Activated CD4-positive, alpha-beta T cell treated with anti-CD3 and anti-CD28 coated beads for 36 hours (primary cell): ENCODE measurements at places on chromosomes 7 and 10. TPM values are rescaled to one million over a fixed set of nuclear protein-coding genes. Genes with fewer than 3 reads are reported as not detected.

Gene CEP41
- total RNA-seq, result 19.7 TPM

Gene MCM10
- 86.0 TPM for total RNA-seq

Gene DNTT
- not detected for total RNA-seq

Gene CPEB3
- total RNA-seq, result 1.4 TPM

Gene MMP21
- not detected for total RNA-seq

DNA sequence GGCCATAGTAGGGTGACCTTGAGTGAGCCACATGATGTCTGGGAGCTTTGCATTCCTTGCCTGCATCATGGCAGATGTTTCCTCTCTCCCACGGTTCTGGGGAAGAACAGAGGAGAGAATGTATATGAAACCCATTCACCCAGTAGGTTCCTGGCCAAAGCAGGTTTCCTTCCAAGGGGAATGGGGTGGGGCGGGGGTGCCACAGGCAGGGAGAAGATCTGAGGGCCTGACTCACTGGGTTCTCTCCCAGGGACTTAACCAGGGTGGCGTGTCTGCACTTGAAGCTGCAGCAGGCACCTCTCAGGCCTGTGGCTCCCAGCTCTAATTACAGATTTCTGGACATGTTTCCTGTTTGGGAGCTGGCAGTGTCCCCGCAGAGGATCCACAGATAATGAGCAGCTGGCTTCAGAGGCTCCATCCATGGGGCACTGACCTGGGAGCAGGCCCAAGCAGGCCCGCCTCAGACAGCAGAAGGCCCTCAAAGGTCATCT is 50.2 kb upstream of the ZMIZ1 start:
- H3K36me3 ChIP-seq, result no peaks in the 10 kb centered on the region
- H3K4me1 ChIP-seq, result no peaks in the 10 kb centered on the region

DNA sequence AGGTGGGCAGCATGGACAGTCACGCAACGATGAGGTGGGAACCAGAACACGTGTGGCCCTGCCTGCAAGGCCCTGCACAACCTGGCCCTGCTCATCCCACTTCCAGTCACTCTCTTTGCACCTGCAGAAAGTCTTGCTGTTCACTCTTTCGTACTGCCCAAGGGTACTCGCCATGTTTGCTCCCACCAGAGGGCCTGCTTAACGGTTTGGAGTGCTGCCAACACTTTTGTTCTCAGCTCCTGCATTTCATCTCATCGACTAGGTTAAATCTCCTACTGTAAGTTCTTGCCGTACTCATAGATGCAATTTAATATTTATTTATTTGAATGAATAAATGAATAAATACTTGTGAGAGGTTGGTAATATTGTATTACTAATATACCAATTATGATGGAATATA is 315.3 kb downstream of the SDK1 start:
- no peaks in the 10 kb centered on the region for H3K36me3 ChIP-seq

DNA sequence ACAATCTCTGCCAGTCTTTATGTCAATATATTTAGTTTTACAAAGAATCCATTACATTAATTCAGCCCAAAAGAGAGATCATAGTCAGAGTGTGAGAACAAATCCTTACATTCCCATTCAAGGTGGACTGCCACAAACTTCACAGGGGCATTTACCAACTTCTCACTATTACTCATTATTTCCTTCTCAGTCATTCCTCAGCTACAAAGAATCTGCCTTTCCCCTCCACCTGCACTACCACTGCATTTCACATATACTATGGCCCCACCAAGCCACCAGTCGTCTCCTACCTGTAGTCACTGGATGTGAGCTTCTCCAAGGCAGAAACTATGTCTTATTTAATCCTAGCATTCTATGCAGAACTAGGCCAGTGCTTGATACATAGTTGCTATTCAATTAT is 94.3 kb downstream of the USP6NL start:
- H3K4me3 ChIP-seq, result no peak overlapping the region
- H3K27me3 ChIP-seq, result peaks cover 7% of the 10 kb centered on the region
- peaks cover 21% of the 10 kb centered on the region for H3K4me1 ChIP-seq
- DNase-seq, result peak; percentile 47
- H3K27ac ChIP-seq, result no peak overlapping the region

DNA sequence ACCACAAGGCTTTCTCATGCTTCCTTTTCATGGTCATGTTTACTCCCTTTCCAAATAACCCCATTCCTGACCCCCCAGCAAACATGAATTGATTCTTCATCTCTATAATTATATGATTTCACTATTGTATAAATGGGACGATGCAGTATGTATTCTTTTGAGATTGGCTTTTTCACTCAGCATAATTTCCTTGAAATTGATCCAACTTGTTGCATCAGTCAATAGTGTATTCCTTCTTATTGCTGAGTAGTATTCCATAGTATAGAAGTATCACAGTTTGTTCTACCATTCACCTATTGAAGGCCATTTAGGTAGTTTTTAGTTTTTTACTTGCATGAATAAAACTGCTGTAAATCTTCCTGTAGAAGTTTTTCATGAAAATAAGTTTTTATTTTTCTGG is 264.7 kb downstream of the BAMBI start:
- H3K4me3 ChIP-seq, result no peak overlapping the region
- DNase-seq, result no peak
- H3K36me3 ChIP-seq, result no peaks in the 10 kb centered on the region
- H3K4me1 ChIP-seq, result no peaks in the 10 kb centered on the region
- H3K27me3 ChIP-seq, result peaks cover 4% of the 10 kb centered on the region

DNA sequence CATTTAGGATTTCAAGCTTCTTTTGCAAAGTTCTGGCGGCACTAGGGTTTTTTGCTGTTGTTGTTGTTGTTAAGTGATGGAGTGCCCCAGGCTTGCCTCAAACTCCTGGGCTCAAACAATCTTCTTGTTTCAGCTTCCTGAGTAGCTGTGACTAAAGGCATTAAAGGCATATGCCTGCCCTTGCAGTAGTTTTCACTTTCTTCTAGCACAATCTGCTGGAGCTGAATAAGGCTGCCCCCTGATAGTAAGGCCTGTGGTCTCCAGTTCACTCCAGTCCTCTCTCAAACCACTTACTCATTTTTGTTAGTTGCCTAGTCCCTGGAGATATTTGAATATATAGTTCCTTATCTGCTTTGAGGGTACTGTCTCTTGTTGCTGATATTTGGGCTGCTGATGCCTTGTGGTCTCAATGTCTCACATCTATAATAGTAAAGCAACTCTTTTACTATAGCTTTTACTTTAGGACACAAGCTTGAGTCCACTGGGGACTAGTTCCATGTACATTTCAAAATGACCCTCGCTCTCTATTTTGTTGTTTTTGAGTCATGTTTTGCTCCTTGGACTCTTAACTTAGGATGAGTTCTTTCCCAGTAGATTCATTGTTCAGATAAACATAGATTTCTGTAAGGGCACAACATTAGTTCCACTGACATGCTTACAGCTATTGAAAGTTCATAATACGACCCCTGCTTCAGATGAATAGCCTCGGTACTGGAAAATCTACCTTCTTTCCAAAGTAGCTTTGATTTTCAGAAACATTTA is 25.5 kb downstream of the PHF14 start:
- no peak overlapping the region for H3K4me3 ChIP-seq
- H3K4me1 ChIP-seq, result peaks cover 37% of the 10 kb centered on the region
- DNase-seq, result no peak
- no peaks in the 10 kb centered on the region for H3K27me3 ChIP-seq
- no peak overlapping the region for H3K27ac ChIP-seq
- peaks cover 54% of the 10 kb centered on the region for H3K36me3 ChIP-seq

DNA sequence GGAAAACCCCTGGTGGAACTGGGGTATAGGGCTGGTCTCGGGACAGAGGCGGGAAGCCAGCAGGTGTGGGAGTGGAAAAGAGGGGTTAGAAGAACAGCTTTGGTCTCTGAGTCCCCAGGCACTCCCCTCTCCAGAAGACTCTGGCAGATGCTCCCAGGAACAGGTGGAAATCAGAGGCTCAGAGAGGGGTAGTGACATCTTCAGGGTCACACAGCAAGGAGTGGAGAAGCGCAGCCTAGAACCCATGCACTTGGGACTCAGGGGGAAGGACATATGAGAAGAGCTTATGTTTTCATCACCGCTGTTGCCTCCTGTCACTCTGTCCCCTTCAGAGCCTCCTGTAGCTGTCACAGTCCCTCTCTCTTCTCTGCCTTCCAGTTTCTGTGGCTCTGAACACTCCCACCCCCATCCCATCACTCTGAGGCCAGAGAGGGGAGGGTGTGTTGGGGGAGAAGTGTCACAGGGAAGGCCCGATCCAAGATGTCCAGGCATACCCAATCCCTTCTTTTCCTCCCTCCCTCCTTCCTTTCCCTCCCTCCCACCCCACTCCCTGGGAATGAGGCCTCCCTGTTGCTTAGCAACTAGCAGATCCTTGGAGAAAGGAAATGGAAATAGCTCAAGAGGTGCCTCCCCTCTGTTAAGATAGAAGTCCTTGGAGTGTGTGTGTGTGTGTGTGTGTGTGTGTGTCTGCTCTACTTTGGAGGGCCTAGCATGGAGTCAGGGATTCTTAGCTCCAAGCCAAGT is 32.0 kb downstream of the SRRM3 start:
- no peak overlapping the region for H3K27ac ChIP-seq
- no peak for DNase-seq
- H3K36me3 ChIP-seq, result no peaks in the 10 kb centered on the region

DNA sequence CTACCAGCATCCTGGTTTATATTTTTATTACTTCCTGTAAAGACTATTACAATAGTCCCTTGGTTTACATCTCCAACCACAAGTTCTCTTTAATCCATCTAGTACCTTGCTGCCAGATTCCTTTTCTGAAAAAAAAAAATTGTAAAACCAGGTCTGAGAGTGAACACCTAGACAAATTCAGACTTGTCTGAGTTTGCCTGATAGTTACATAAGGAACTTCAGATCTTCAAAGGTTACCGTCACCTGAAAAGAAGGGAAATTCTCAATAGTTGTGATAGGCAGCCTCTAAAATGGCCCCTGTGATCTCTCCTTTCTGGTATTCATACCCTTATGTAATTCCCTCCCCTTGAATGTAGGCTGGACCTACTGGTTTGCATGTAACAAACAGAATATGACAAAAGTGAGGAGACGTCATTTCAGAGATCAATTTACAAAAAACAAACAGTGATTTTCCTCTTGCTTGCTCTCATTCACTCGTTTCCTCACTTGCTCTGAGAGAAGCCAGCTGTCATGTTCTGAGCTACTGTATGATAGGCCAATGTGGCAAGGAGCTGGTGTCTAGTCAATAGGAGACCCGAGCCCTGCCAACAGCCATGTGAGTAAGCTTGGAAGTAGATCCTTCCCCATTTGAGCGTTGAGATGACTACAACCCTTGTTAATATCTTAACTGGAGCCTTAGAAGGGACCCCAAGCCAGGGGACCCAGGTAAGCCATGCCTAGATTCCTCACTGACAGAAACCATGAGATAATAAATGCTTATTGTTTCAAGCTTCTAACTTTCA is 110.9 kb upstream of the LSM8 start:
- no peak for DNase-seq
- H3K27ac ChIP-seq, result no peak overlapping the region
- no peak overlapping the region for H3K4me3 ChIP-seq

- H3K27ac ChIP-seq, result no peak overlapping the region
- H3K27me3 ChIP-seq, result peaks cover 23% of the 10 kb centered on the region
- H3K4me1 ChIP-seq, result no peaks in the 10 kb centered on the region
- H3K4me3 ChIP-seq, result no peak overlapping the region
- H3K36me3 ChIP-seq, result no peaks in the 10 kb centered on the region
These were observed 69.6 kb downstream of the CYP26A1 start for GRCh38 chr10:93143281-93143680.

DNA sequence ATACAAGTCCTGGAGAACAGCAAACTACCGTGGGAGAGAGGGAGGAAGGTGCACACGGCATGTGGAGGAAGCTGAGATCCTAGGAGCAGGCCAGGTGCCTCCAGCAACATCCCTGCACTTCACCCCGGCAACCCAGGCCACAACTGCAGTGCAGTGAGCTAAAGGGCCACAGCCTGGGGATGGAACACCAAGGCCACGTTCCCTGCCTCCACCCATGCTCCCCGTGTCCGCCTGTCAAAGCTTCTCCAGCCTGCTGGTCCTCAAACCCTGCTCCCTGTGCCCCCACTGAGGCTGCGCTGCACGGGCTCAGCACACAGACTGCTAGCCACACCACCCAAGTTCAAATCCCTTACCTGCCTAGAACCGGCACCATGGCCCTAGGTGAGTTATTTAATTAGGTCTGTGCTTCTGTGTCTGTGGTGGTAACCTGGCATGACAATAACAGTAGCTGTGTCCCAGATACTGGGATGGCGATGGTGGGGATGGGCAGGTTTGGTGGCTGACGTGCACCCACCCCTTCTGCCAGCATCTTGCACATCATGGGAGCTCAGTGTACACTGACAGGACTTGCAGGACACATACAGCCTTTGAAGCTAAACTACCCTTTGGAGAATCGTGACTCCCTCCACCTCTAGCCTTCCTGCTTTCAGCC is 85.5 kb downstream of the FAM53B start:
- peaks cover 2% of the 10 kb centered on the region for H3K36me3 ChIP-seq
- no peaks in the 10 kb centered on the region for H3K27me3 ChIP-seq
- H3K4me1 ChIP-seq, result peaks cover 62% of the 10 kb centered on the region

GRCh38 chr7:151094675-151095074 is 8.4 kb downstream of the AGAP3 start:
- no peak overlapping the region for H3K27ac ChIP-seq
- DNase-seq, result no peak
- H3K4me3 ChIP-seq, result no peak overlapping the region
- no peaks in the 10 kb centered on the region for H3K36me3 ChIP-seq

GRCh38 chr10:12213621-12214020 is 17.6 kb downstream of the CDC123 start:
- peaks cover 17% of the 10 kb centered on the region for H3K4me1 ChIP-seq
- no peaks in the 10 kb centered on the region for H3K27me3 ChIP-seq
- peaks cover 50% of the 10 kb centered on the region for H3K36me3 ChIP-seq
- no peak for DNase-seq
- no peak overlapping the region for H3K27ac ChIP-seq

GRCh38 chr7:20330928-20331909 is 519 bp downstream of the ITGB8 start:
- H3K4me1 ChIP-seq, result peaks cover 20% of the 10 kb centered on the region
- H3K4me3 ChIP-seq, result peak overlapping the region; percentile 64
- peak; percentile 58 for DNase-seq

DNA sequence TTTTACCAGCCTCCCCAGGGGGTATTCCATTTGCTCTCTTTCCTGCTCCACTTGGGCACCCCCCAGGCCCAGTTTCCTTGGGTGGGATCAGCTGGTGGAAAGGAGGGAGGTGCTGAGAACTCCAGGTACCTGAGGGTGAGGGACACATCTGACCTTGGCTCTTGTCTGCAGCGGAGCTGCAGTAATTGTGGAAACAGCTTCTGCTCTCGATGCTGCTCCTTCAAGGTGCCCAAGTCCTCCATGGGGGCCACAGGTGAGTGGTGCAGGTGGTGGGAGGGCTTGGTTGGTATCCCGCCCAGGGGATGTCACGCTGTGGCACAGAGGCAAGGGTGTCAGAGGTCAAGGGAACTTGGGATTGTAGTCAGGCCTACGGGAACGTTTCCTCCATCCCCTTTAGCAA is 14.3 kb downstream of the SFRP5 start:
- H3K4me3 ChIP-seq, result no peak overlapping the region
- peaks cover 57% of the 10 kb centered on the region for H3K36me3 ChIP-seq
- DNase-seq, result no peak
- H3K27me3 ChIP-seq, result no peaks in the 10 kb centered on the region
- H3K27ac ChIP-seq, result no peak overlapping the region
